Activated CD8-positive, alpha-beta T cell treated with anti-CD3 and anti-CD28 coated beads, Interleukin-2, amount 10 ng/mL, durations not matched to agents 7 days and 5 days (primary cell): ENCODE measurements at places on chromosomes 7 and 10. TPM values are rescaled to one million over a fixed set of nuclear protein-coding genes. Genes with fewer than 3 reads are reported as not detected.

INA gene
- total RNA-seq = 0.08 TPM

FAM25C gene
- total RNA-seq = not detected

DNA sequence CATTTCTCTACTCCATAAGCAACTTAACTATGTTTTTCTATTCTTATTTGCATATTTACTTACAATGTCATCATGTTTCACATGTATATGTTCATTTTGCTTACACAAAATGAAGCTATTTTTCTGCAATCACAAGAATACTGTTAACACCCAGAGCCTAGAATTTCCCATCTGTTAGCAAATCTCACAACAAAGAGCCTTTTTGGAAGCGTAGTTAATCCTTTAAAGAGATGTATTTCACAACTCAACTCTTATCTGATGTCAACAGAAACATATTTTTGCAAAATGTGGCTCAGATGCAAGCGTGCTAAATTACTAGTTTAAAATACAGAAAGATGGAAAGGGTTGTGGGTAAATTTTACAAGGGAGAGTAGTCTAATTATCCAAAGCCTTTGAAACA is 110.6 kb upstream of the COL1A2 start:
- no peak for DNase-seq

DNA sequence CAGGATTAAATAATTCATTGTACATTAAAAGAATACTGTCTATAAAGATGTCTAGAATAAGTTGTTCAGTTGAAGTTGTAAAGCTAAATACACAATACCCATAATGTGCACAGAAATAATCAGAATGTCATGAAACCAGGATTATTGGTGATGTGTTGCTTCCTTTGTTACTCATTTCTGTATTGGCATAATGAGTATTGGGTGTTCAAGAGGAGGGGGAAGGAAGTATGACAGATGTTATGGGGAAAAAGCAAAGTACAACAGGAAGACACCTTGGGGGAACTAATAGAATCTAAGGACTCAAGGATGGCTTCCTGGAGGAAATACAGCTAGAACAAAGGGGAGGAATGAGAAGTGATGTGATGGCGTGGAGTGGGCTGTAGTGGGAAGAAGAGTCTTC is 15.0 kb downstream of the ANKRD1 start:
- DNase-seq = no peak

- DNase-seq = no peak
Observed at GRCh38 chr10:98832196-98832595, 385.5 kb upstream of the HPS1 start.

DNA sequence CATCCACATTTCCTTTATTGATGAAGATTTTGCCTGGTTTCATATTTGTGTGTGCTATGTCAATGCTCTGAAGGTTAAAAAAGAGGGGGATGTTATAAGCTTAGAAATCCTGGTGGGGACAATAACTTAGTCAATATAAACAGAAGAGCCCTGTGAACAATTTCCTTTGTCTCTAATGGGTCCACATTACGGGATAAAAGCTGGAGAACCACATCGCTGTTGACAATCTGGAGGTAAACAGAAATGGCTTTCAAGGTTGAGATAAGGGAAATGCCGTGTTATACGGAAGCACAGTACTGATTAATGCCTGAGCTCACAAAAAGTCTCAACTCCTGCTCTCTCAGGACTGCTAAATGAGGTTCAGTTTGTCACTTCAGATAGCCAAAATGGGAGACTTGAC is 16.8 kb downstream of the ASAH2 start:
- DNase-seq = no peak

GRCh38 chr7:20228654-20229053 is 11.5 kb upstream of the MACC1 start:
- DNase-seq = no peak
